ENCODE measurements at places on chromosomes 7 and 10. TPM values are rescaled to one million over a fixed set of nuclear protein-coding genes. Genes with fewer than 3 reads are reported as not detected.
A peak's percentile ranks its signal among the peaks of the same experiment; 100 is the strongest.

CCL24 gene
- total RNA-seq: not detected

DNA sequence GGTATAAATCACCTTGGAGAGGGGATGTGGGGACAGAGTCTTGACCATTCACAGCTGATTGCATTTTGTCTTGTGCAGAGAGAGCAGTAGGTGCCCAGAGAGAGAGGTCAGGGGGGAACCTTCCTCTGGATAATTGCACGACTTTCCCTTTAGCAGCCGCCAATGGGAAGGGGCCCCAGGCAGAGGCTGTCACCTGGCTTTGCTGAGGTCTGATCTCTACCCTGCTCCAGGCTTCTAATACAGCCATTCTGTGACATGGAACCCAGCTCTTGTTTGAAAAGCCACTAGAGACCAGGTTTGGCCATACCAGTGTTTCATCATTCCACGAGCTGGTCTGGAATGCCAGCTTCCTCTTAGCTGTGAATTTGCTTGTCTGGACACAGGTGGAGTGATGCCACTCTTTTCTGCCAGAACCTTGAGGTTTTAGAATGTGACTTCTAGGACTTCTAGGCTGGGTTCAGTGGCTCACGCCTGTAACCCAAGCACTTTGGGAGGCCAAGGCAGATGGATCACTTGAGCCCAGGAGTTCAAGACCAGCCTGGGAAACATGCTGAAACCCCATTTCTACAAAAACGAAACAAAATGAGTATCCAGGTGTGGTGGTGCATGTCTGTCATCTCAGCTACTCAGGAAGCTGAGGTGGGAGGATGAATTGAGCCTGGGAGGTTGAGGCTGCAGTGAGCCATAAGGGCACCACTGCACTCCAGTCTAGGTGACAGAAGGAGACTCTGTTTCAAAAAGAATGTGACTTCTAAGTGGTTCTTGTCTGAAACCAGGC is 159.9 kb downstream of the CAMK1D start:
- DNase-seq: no peak

NEUROD6 gene
- not detected for total RNA-seq

DNA sequence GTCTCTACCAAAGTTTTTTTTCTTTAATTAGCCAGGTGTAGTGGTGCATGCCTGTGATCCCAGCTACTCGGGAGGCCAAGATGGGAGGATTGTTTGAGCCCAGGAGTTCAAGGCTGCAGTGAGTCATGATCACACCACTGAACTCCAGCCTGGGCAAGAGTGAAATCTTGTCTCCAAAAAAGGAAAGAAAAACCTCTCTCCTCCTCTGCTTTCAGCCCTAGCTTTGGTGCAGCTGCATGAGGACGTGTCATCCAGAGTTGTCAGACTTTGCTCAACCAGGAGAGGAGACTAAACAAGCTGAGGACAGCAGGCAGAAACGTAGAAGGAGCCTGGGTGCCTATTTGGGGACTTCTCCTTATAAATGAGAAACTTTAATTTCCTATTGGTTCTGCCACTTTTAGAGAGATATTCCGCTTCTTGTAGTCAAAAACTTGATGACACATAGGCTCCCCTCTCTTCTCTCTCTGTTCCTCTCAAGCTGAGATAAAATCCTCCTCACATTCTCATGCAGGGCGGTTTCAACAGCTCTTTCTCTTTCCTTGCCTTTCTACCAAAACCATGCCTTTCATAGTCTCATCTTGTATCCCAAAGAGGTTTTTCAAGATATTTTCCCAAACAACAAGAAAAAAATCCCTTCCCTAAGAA is 205.4 kb downstream of the ARHGAP12 start:
- DNase-seq: peak; percentile 5

All from HepG2 (cell line).